ENCODE measurements at places on chromosomes 4 and X.

DNA sequence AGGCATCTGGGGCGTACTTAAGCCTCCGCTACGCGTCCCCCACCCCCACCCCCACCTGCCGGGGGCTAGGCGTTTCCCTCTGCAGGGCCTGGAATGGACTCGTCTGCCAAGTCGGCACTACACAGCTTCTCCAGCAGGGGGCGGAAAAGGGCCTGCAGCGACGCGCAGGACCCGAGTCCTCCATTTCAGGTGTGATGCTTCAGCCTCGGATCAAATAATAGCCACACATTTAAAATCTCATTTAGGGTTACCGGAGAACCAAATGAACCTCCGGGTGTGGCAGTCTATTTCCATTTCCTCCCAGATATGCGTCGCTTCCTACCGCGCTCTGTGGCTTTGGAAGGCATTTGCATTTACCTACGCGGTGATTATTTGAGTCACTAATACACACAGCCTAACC lies 2.9 kb downstream of the PAK3 start:
- DNase-seq = no peak

GRCh38 chr4:187075514-187075913 lies 351.9 kb upstream of the FAT1 start:
- no peak for DNase-seq

DNA sequence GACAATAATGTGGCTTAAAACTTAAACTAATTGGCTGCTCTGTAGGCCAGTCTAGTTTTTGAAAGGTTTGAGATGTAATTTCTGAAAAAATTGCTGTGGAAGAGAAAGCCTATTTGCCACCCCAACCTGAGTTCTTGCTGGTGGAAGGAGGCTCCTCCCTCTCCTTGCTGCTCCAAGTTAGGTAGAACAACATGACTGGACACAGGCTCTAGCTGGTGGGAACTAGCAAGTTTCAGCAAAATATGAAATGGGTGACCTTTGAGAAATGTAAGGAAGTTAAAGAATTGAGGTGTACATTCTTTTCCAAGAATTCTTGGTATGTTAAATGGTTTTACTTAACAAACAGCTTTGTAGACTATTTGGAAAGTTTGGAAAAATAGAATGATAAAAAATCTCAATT lies 8.0 kb downstream of the RPL34 start:
- no peak for DNase-seq

DNA sequence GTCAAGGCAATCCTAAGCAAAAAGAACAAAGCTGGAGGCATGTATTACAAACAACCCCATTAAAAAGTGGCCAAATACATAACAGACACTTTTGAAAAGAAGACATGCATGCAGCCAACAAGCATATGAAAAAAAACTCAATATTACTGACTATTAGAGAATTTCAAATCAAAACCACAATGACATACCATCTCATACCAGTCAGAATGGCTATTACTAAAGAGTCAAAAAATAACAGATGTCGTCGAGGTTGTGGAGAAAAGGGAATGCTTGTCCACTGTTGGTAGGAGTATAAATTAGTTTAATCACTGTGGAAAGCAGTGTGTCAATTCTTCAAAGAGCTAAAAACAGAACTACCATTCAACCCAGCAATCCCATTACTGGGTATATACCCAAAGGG lies 604.6 kb upstream of the GRIA3 start:
- DNase-seq = no peak

- no peak for DNase-seq
Observed at GRCh38 chr4:142551517-142552305, 294.4 kb downstream of the INPP4B start.

- DNase-seq = no peak
Observed at GRCh38 chr4:39279416-39279815, 86.7 kb downstream of the RFC1 start.

DNA sequence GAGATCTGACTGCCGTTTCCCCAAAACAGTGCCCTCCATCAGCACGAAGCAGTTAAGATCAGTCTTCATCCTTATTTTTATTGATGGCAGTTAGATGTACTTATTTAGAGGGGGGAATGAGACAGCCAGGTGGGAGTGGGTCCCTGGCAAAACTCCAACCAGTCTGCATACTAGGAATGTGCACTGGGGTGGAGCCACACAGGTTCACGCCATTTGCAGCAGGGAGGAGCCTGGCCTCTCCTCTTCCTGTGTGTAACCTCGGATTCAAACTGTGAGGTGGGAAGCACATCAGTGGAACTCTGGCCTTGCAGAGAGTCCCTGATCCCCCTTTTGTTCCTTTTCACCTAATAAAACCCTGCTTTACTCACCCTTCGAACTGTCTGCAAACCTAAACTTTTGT lies 987.7 kb upstream of the GRIA3 start:
- no peak for DNase-seq

DNA sequence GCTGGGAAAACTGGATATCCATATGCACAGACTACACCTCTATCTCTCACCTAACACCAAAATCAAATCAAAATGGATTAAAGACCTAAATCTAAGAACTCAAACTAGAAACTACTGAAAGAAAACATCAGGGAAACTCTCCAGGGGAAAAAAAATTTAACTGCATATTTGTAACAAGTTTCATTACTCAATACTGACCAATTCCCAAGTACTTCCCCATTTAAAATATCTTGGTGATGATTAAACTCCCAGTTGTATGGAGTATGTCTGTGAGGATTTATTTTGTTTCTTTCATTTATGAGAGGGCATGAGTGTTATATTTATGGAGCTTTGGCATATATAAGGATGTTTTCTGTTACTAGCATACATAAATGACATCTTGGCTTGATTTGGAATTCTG lies 112.3 kb upstream of the IL15 start:
- peak; percentile 37 for DNase-seq

DNA sequence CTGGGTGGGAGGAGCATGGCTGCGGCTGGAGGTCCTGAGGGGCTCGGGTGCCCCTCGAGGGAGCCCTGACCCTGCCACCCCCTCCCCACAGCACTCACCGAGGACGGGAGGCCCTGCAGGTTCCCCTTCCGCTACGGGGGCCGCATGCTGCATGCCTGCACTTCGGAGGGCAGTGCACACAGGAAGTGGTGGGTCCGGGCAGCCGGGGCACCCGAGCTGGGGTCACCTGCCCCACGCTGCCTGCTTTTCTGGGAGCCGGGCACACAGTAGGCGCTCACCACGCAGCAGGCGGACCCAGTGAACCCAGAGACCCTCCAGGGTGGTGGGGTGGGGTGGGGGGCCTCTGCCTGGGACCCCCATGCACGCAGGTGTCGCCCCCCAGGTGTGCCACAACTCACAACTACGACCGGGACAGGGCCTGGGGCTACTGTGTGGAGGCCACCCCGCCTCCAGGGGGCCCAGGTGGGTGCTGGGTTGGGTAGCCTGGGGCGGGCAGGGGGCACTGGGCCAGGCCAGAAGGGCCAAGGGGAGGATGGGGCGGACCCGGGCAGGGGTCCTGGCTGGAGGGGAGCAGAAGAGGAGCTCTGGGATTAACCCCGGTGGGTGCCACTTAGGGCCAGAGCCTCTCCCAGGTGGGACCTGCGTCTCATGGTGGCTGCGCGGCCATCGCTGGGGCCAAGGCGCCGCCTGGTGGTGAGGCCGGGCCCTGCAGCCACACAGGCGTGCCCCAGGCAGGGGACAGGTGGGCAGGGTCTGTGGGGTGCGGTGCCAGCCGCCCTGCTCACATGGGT lies 1.4 kb downstream of the HGFAC start:
- DNase-seq = no peak
